ENCODE measurements at places on chromosomes 12 and 14.

GRCh38 chr12:46558677-46559076 is 186.1 kb upstream of the SLC38A2 start:
- DNase-seq, result no peak

DNA sequence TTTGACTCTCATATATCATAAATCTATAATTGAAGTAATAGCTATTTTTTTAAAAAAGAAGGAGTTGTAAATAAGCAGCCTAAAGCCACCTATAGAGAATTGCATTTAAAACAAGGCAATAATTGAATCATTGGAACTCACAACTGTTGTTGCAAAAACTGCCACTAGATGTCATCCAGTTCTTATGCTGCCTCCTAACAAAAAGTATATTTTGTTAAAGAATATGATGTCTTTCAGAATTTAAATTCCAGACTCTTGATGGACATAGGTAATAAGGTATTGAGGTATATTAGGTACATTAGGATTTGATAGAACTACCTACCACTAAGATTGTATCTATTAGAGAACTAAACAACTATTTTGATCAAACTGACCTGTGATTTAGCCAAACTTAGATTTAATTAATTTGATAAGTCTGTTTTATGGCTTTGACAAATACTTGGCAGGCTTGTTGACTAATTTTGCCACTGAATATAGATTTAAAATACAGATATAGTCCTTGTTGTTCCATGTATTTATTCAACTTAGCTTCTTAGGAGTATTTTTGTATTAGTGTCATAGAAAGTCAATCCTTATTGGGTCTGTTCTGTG is 401.4 kb downstream of the RPL10L start:
- no peak for DNase-seq

DNA sequence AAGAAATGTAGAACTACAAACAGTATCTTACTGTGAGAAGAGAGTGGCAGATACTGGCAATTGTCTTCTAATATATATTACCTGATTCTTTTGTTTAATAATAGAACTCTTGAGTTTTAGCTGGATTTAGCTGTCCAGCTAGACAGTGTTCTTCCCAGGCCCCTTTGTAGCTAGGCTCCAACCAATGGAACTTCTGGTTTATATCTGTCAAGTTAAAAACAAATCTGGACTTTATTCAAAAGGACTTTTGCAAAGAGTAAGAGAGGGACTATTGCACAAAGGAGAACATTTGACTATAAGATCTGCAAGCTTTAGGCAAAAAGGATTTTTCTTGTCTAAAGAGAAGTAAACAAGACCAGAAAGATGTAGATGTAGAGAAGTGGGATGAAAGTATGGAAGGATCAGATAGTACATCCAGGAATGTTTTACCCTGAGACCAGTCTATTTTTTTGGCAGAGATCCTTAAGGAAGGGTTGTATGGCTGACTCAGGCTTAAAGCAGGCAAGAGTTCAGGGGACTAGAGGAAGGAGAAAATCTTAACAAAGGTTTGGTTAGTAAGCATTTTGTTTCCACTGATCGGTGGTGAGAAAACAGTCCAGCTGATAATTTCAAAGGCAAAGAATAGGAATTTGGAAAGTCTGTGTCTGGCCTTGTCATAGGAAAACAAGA is 111.1 kb upstream of the PLEKHA5 start:
- DNase-seq, result no peak

DNA sequence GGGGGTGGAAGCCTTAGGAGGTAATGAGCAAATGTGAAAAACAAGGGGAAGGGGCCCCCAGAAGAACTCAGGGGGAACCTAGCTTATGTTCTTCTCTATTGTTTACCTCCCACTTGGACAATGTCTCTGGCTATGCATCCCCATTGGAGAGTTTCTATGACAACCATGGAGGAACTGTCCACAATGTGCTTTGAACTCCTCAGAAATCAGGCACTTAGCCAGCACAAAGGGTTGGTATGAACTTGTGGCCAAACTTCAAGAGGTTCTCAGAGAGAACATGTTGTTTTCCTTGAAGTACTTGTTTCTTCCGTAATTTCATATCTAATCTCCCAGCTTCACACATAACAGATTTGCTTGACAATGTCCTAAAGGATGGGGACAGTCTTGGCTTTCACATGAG is 202.8 kb upstream of the PELI2 start:
- DNase-seq, result no peak

DNA sequence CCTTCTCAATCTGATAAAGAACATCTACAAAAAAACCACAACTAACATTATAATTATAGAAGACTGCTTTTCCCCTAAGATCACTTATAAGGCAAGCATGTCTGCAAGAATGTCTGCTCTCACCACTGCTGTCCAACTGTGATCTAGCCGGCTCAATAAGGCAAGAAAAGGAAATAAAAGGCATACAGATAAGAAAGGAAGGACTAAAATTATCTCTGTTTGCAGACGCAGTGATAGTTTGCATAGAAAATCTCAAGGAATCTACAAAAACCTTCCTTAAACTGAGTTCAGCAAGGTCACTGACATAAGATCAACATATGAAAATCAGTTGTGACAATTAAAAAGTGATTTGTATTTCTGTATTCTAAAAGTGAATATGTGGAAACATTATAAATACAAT is 138.0 kb upstream of the EGLN3 start:
- no peak for DNase-seq

DNA sequence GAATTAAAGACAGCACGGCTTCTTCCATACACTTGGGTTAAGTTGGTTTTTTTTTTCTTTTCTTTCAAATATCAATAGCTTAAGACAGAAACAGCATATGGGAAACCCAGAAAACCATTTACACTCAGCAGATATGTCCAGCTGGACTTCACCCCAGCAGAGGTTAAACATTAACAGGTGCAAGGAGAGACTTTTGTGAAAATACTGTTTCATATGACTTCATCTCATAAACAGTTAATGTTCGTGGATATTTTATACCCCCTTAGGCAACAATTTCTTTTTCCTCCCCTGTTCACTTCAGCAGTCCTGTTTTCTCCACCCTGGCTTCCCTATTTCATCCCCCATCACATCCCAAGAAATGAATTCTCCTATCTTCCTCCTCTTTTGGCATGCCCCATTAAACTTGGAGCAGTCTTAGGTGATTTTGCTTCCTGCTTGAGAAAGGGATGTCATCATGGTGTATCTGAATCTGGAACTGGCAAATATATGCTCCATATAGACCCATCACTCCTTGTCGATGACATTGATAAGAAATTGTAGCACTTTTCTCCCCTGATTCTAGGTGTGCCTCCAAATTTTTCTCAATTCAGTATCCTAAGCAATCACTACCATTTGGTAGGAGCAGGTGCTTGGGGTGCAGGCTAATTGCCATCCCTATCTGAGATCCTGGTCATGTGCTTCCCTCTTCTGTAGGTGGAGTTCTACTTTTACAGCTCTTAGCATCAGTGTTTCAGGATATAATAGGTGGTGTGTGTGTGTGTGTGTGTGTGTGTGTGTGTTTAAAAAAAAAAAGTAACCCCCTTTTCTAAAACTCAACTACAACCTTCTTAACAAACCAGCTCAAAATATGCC is 67.9 kb downstream of the BMP4 start:
- DNase-seq, result no peak

- no peak for DNase-seq
Measured at GRCh38 chr14:32980902-32981501, 42.3 kb downstream of the NPAS3 start.

DNA sequence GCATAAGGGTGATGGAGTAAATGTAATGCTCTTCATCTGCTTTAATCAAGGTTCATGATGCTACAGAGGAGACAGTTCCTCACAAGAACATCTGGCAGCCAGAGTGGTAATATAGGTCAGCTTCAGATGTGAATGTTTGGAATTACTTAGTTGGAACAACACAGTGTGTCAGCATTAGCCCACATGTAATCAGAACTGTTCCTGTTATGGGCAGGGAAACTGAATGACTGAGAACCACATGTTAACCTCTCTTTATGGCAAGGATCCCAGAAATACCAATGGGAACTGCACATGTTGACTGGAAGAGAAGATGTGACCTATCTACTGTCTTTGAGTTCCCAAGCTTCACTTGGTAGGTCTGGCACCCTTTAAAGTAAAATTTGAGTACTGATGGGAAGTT is 390.1 kb upstream of the PDE3A start:
- DNase-seq, result no peak

DNA sequence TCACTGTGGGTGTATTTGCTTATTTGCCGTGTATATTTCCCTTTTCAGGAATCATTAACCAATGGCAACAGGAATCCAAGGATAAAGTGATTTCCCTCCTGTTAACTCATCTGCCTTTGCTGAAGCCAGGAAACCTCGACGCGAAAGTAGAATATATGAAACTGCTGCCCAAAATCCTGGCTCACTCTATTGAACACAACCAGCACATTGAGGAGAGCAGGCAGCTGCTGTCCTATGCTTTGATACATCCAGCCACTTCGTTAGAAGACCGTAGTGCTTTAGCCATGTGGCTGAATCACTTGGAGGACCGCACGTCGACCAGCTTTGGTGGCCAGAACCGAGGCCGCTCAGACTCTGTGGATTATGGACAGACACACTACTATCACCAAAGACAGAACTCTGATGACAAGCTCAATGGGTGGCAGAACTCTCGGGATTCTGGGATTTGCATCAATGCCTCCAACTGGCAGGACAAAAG is 135.1 kb downstream of the SAMD4A start:
- DNase-seq, result no peak

- no peak for DNase-seq
Measured at GRCh38 chr12:62129291-62129690, 130.9 kb upstream of the USP15 start.

GRCh38 chr12:27965411-27965810 is 7.1 kb downstream of the PTHLH start:
- no peak for DNase-seq

DNA sequence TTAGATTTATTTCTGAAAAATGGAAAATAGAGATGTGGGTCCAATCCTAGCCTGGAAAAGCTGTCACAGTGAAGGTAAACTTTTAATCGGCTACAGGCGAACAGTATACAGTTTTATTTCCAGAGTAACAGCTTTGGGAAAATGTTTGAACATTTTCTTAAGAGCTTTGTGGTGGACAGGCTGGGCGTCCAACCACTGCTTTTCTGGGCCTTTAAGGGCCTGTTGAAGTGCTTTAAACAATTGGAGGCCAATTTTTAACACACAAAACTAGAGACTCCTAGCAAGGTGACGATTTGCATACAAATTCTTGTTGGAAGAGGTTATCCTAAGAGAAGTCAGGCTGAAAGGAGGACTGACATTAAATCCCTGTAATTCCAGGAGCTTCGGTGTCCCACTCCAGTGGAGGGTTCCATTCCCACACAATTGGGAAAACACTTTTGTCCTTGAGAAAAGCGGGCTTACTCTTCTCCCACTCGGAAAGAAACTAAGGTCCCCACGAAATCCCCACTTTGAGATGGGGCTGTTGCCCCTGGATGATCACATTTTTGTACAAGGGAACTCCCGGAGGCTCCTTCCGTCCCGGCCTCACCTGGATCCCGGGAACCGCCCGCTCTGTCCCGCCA is 26.9 kb downstream of the BCL11B start:
- DNase-seq, result no peak

DNA sequence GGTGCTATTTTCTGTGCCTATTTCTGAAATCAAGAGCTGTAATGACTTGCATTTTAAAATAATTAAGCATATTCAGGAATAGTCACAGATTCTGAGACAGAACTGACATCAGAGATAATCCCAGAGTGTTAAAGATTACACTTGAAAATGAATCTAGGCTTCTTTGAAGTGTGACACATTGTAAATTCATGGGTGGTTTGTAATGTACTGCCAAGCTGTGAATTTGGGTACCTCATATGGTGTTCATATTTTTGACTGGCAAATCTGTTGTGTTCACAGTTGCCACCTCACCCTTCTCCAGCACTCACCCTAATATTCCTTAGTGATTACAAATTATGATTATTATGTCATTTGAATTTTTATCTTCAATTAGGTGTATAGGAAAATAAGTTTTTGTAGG is 78.5 kb upstream of the CSRP2 start:
- DNase-seq, result no peak

GRCh38 chr14:95620659-95621059 is 65.6 kb upstream of the TCL1B start:
- DNase-seq, result no peak

- DNase-seq, result no peak
Measured at GRCh38 chr12:29159661-29160060, 10.6 kb downstream of the FAR2 start.

DNA sequence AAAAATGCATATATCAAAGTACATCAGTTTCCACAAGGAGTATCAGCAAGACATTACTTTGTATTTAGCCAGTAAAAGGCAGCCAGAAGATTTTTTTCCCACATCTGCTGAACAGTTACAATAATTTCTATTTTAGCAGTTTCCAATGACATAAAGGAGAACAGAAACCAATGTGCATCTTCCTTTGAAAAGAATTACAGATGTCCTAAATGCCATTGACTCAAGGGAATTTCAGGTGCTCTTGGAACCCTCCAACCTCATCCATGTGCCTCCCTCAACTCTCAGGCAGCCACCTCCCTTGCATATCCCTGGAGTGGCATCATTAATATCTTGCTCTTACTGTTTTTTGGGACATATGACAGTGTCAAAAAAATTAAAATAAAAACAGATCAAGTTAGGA is 62.2 kb upstream of the ST8SIA1 start:
- DNase-seq, result no peak

GRCh38 chr12:19771858-19772257 is 332.6 kb downstream of the AEBP2 start:
- DNase-seq, result no peak

DNA sequence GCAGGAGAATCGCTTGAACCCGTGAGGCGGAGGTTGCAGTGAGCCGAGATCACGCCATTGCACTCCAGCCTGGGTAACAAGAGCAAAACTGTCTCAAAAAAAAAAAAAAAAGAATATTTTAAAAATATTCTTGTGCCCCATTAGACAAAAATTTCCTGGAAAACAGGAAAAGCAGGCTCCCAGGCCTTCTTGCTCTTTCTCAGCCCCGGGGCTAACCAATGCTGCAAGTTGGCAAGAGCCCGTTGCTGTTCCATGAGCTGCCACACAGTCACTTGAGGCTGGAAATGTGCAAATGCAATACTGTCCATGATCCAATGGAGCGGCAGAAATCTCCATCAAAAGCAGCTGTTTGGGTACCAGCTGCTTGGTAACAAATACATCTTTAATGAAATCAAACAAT is 994.7 kb downstream of the VRK1 start:
- no peak for DNase-seq

- DNase-seq, result no peak
Measured at GRCh38 chr12:90829044-90829443, 125.9 kb downstream of the CCER1 start.

DNA sequence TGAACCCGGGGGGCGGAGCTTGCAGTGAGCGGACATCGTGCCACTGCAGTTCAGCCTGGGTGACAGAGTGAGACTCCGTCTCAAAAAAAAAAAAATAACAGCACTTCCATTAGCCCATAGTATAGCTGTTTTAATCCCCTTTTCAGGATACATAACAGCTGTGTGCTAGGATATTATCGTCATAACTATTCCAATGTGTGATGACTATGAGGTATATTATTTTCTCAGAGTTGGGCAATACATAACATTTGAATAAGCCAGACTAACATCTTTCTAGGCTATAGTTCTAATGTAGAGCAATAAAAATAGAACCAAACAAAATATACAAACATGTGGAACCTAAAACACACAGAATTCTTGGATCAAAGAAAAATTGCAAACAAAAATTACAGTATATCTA is 57.1 kb downstream of the MARK3 start:
- no peak for DNase-seq

GRCh38 chr12:97501422-97501821 is 38.8 kb downstream of the RMST start:
- DNase-seq, result no peak

Data from D721Med (cell line).